Stimulated activated CD4-positive, alpha-beta T cell treated with anti-CD3 and anti-CD28 coated beads, Interleukin-15, amount 100 ng/mL, for 1 hour (primary cell): ENCODE measurements at places on chromosomes 2 and 18.

DNA sequence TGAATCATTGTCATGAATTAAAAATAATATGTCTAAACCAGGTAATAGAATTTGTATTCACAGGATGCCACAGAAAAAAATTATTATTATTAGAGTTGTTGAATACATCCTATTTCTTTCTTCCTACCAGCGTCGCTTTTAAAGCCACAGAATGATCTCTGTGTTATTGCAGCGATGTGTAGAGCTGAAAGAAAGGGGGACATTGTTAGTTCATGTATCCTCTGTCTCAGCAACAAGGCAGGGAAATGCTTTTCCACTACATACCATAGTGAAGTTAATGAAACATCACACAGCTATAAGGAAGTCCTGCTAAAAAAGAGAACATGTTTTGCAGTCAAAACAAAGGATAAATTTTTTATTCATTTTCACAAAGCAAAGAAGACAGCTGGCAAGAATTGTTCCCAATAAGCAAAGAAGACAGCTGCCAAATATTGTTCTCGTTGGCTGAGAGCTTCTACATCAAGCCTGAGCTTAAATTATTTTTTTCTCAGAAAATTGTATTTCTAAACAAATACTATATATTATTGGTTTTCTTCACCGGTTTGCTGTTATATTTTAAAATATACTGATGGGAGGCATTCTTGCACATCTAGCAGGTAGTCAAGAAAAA lies 1234.4 kb downstream of the SUCLG1 start:
- DNase-seq = no peak

DNA sequence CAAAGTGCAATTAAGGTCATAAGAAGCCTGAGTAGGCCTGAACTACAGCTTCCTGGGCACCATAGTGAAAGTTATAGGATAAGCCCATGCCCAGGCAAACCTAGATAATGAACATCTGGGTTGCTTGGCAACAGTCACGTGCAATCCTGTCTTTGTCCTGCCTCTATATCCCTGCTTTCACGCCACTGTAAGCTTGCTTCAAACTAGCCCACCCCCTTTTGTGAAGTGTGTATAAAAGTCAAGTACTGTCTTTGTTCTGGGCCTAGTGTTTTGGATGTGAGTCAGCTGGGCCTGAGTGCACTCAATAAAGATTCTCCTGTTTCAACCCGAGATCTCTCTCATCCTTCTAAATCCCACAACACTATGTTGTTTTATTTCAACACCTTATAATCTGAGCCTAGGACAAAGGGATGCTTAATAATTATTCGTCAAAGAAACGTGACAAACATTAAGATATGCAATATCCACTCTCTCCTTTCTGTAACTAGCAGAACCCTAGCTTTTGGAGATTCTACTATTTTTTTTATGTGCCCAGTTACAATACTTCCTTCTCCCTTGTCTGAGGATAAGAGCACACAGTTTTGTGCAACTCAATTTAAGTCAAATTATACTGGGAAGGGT lies 927.8 kb downstream of the SUCLG1 start:
- no peak for DNase-seq

DNA sequence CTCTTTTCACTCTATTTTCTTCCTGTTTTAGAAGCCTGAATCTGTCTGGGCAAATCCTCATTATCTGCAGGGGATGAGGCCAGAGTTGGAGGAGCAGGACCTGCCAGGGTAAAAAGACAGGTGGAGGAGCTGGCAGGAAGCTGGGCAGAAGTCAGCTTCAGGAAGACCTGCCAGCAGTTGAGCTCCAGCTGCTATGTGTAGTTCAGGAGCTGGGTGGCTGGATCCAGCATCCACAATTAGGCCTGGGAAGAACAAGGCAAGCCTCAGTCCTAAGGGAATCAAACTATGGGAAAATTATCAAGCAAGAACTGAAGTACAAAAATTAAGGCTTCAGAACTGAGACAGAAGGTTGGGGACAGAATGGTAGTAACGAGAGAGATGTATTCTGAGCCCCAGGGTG lies 174.0 kb downstream of the MREG start:
- no peak for DNase-seq

- DNase-seq = no peak
Observed at GRCh38 chr2:219457784-219458369, 23.2 kb downstream of the SPEG start.

DNA sequence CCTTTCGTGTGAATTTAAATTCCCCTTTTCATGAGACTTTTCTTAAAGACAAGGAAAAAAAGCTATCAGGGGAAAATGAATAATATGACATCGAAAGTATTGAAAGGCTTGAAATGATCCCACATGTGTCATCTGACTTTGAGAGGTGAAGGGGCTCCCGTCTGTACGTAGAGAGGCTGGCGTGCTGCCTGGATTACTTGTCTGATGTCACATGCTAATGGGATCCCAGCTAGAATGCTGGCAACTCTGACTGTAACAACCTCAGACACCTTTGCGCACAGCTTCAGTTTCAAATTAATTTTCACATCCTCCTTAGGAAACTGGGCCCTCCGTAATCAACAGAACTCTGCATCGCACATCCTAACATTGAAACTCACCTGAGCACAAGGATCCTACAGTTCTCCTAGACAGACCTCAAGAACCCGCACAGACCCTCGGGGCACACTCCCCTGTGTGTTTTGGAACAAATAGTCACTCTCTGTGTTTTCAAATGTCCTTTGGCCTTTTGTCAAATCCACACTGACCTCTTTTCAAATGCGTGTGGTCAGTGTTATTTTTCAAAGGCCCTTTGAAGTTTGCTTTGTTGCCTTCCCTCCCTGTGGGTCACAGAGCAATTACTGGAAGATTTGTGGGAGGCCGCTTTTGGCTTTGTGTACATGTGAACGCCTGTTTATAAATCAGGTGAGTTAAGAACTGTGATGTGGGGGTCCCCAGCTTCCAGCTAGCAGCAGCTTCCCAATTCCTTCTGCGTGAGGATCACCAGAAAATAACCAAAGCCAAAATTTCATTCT lies 65.9 kb downstream of the IL1R2 start:
- DNase-seq = no peak

DNA sequence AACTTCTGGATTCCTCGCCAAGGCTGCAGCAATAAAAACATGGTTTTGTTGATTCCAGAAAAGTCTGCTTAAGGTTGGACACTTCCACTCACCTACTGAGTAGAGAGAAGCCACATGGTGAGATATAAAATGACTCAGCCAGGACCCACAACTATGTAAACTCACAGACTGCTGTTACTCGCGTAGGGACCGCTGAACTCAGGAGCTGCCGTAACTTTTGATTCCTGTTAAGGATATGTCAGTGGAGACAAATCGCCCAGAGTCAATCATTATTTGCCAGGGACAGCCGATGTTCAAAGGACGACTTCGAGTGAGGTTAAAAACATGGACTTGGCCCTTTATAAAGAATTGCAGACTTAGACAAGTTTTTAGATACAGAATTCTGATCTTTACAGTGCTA lies 25.6 kb downstream of the CYB5A start:
- DNase-seq = no peak

- no peak for DNase-seq
Observed at GRCh38 chr2:219423652-219424377, 5.6 kb downstream of the DES start.

GRCh38 chr18:77087393-77088141 lies 45.0 kb downstream of the MBP start:
- no peak for DNase-seq

DNA sequence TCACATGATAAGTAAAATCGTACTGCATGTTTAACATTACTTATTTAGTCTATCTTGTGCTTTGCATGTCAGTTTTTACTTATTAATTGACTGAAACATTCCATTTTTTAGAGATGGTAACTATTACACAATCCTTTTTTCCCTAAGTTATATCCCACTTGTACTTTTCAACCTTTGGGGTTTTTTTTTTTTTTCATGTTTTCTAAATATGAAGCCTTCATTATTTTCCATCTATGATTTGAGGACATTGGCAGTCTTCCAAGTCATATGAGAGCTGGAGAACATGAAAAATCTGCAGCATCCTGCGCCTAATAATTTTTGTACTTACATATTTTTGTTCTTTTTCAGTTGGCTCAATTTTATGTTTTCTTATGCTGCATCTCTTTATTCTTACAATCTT lies 113.9 kb downstream of the MYO1B start:
- no peak for DNase-seq

GRCh38 chr2:128028668-128029054 lies 802 bp upstream of the SAP130 start:
- DNase-seq = no peak

DNA sequence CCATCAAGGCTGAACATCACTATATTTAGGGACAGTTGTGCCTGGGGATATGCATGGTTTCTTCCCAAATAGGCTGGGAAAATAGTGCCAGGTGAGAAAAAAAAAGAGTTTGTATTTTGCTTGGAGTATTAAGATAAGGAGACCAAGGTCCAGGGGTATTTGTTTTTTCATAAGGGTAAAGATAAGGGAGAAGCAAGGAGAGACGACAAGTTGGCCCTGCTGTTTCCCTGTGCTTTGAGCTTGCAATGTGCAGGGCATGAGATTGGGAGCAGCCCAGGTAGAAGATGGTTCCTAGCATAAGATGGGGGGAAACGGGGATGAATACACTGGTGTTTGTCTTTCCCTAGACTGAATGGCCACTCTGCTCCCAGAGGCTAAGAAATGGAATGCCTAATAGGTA lies 8.8 kb upstream of the GPR39 start:
- DNase-seq = no peak

- no peak for DNase-seq
Observed at GRCh38 chr18:79399275-79400081, 3.7 kb downstream of the NFATC1 start.

- DNase-seq = no peak
Observed at GRCh38 chr2:155485141-155485842, 786.8 kb downstream of the KCNJ3 start.

DNA sequence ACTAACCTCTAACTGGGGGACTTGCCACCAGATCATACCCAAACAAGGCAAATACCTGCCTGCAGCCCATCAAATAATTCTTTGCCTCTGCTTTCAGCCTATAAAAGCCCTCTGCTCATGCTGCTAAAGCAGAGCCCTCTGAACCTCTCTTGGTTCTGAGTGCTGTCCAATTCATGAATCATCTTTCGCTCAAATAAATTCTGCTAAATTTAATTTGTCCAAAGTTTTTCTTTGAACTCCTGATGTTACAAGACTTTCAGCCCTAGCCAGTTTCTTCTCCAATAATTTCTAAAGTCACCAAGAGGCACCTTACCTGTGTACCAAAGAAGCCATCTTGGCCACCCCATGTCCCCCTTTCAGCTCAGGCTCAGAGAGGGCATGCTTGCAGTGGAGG lies 72.0 kb downstream of the MRO start:
- DNase-seq = no peak

DNA sequence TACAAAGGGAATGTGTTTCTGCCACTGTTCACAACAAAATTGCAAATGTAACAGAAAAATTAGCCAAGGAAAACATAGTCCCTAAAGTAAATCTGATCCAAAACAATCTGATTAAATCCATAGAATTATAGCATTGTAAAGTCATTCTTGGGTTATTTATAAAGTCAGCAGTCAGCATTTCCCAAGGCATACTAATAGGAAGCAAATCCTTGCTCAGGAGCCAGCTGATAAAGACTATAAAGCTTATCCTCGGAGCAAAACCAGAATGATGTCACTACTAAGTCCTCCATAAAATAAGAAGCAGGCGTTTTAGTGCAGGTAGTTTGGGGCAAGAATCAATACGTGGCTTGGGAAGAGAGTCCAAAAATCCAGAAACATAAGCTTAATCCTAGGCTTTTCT lies 67.3 kb upstream of the CSRNP3 start:
- DNase-seq = no peak

GRCh38 chr2:130769343-130769907 lies 14.1 kb downstream of the AMER3 start:
- DNase-seq = no peak

GRCh38 chr2:4246364-4247131 lies 543.2 kb downstream of the DCDC2C start:
- DNase-seq = no peak

GRCh38 chr2:119218478-119219064 lies 5.1 kb upstream of the STEAP3 start:
- no peak for DNase-seq

DNA sequence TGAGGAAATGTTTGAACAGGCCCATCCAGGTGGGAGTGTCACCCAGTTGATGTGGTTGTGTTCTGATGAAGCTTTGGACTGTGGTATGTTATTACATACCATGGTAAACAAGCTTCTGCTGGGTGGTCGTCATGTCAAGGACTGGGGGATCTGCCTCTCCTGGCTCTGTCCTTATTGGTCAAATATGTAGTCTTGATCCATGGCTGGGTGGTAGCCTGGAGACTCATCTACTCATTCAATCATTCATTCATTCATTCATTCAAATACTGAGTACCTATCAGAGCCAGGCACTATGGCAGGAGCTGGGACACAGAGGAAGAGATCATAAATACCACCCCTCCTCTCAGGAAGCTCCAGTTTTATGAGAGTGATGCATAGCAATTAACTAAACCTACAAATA lies 60.8 kb downstream of the TACR1 start:
- DNase-seq = no peak

- DNase-seq = no peak
Observed at GRCh38 chr2:152418688-152419087, 83.7 kb downstream of the FMNL2 start.

GRCh38 chr2:28895189-28895893 lies 874 bp downstream of the WDR43 start:
- no peak for DNase-seq

DNA sequence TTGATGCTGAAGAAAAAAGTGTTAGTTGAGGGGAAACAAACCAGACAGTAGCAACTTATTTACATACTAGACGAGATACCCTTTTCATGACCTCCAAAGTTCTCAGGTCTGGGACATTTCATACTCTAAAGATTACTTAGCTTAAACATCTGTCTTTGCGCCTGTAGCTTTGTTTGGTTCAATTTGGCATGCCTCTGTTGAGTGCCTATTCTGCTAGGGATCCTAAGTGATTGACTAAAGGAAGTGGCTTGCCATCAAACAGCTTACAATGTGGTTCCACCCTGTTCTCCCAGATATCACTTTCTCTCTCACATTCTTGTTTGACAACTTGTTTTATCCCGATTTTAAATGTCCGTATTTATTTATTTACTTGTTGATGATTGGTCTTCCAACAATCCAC lies 488.8 kb downstream of the PARD3B start:
- DNase-seq = no peak

- no peak for DNase-seq
Observed at GRCh38 chr2:12694990-12695774, 21.6 kb upstream of the TRIB2 start.

DNA sequence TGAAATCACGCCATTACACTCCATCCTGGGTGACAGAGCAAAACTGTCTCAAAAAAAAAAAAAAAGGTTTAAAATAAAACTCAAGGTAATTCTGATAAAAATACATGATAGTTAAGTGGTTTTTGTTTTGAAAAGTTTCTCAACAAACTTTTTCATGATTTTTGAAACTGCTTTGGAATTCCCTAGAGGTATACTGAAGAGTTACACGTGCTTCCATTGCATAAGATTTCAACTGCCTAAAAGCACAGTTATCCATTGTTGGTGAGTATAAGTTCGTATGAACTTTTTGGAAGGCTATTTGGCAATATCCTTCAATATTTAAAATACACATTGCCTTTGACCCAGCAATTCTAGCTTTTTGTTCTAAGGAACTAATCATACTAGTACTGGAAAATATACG lies 74.9 kb downstream of the USP34 start:
- no peak for DNase-seq
